Transverse colon (tissue), 4 donors: ENCODE measurements at places on chromosomes 2 and 18. TPM values are rescaled to one million over a fixed set of nuclear protein-coding genes. Genes with fewer than 3 reads are reported as not detected.
A peak's percentile ranks its signal among the peaks of the same experiment; 100 is the strongest.

DNA sequence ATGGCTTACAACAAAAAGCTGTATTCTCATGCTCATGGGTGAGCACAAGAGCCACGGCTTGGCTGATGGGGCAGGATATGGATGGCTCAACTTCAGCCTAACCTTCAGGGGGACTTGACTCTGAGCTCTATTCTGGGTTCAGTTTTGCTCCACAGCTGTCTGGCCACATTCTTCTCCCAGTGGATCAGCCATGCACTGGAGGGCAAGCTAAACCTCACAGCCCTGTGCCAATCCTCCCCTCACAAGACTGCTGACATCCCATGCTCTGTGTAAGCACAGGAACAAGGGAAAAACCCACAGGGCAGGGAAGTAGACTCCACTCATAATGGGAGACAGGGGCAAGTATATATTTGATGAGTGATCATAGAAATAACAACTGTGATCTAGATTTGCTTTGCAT, 35.6 kb downstream of the COPS8 start:
- peaks cover 8% of the 10 kb centered on the region for H3K4me1 ChIP-seq
- H3K27me3 ChIP-seq, result no peaks in the 10 kb centered on the region
- H3K27ac ChIP-seq, result no peak overlapping the region
- no peak for DNase-seq

DNA sequence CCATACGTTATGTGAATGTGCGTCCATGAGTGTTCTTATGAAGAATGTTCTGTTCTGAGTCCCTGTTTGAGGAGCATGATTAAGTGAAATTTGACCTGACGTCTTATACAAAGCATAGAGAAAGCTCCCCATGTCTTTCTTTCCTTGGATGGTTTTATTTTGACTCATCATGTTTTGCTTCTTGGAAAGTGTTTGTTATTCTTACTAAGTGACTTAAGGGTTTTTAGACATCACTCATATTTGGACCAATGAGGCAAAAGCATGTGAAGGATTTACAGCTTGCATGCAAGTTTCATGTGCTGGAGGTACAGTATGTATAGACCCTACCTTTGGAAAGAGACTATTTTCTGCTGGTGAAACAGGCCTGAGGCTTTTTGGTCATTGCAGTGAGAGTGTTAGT, 33.5 kb upstream of the ZEB2 start:
- H3K27ac ChIP-seq, result no peak overlapping the region
- H3K27me3 ChIP-seq, result no peaks in the 10 kb centered on the region
- no peak for DNase-seq
- H3K4me1 ChIP-seq, result no peaks in the 10 kb centered on the region
- H3K36me3 ChIP-seq, result no peaks in the 10 kb centered on the region
- H3K4me3 ChIP-seq, result no peak overlapping the region

DNA sequence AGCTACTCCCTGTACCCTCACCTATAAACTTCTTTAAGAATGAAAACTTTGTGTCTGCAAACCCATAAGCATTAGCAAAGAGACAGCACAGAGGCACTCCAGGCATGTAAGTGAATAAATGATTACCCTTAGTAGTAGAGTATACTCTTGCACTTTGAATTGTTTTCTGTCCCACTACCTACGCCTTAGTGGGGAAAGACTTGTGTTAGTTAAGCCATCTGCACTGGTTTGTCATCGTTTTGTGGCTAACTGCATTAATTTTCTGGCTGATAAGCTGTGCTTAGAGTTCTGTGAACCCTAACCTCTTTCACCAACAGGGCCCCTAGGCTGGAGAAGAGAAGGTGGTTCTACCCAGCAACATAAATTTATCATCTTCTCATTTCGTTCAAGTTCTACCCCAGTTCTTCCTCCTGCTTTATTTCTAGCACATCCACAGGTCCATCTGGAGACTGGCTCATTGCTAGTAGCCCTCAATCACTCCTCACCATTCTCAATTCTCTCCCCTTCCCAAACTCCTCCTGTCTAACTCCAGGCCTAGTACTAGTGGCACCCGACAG, 710 bp downstream of the LMAN2L start:
- peak overlapping the region; percentile 74 for H3K27ac ChIP-seq
- H3K4me3 ChIP-seq, result peak overlapping the region; percentile 66
- peaks cover 16% of the 10 kb centered on the region for H3K4me1 ChIP-seq
- no peaks in the 10 kb centered on the region for H3K36me3 ChIP-seq
- no peak for DNase-seq

DNA sequence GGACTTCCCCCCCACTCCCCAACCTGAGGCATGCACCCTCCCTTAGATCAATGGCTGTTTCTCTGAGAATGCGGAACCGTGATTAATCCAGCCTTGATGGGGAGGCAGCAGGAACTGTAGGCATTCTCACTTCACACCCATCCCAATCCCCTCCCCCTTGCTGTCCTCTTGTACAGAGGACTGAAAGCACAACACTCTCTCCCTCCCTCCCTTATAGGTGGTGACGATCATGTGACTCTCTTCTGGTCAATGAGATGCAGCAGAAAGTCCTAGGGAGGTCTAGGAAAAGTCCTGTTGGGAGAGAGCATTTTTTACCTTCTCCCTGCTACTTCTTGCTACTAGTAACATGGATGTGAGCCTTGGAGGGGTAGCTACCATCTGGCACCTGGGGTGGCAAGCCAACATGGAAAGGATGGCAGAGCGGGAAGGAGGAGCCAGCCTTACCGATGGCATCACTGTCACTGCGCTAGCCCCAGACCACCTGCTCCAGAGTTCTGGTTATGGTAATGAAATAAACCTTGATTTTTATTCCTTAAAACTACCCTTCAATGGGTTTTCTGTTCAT, 106.9 kb downstream of the MSH2 start:
- no peak overlapping the region for H3K4me3 ChIP-seq
- no peak for DNase-seq
- no peaks in the 10 kb centered on the region for H3K4me1 ChIP-seq

- peak overlapping the region; percentile 52 for H3K27ac ChIP-seq
- DNase-seq, result no peak
- peaks cover 10% of the 10 kb centered on the region for H3K4me1 ChIP-seq
- no peak overlapping the region for H3K4me3 ChIP-seq
Measured at GRCh38 chr18:10928772-10929373, 220.5 kb downstream of the PIEZO2 start.

SCG2 gene
- 4.8 TPM for total RNA-seq

DNA sequence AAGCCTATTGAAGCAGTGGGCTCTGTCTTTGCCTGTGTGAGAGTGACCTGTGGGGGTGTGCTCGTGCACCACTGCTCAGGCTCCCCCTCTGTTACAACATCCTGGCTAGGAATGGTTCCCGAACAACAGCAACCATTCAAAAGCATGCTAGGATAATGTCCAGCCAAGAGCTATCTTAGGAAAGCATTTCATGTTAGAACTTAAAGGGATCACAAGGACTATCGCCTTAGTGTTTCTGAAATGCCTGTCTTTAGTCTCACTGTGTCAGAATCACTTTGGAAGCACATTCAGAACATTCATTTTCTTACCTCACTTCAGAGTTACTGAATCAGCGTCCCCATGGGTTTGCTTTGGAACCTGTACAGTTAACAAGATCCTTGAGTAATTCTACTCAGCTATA, 134.9 kb upstream of the DSEL start:
- H3K36me3 ChIP-seq, result no peaks in the 10 kb centered on the region
- H3K4me3 ChIP-seq, result no peak overlapping the region
- no peaks in the 10 kb centered on the region for H3K4me1 ChIP-seq
- DNase-seq, result no peak
- H3K27ac ChIP-seq, result no peak overlapping the region
- H3K27me3 ChIP-seq, result no peaks in the 10 kb centered on the region
